ENCODE measurements at places on chromosomes 3 and 15.

GRCh38 chr3:38047896-38048295, 8.9 kb downstream of the DLEC1 start:
- no peak for DNase-seq

DNA sequence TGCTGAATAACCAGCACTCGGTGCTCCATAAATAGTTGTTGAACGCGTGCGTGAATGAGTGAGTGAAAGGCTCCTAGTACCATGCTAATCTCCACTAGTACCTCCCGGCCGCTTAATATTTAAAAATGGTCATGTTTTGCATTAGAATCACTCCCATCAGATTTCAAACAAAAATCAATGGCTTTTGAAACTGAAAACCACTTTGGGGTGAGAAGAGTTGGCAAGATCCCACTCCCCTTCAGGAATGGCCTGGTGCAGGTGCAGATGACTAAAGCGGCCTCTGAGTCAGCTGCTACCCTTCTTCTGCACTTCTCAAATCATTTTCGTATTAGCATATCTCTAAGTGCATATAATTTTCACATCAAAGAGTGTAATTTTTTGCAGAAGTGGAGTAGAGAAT, 425.3 kb upstream of the PROK2 start:
- DNase-seq = no peak

DNA sequence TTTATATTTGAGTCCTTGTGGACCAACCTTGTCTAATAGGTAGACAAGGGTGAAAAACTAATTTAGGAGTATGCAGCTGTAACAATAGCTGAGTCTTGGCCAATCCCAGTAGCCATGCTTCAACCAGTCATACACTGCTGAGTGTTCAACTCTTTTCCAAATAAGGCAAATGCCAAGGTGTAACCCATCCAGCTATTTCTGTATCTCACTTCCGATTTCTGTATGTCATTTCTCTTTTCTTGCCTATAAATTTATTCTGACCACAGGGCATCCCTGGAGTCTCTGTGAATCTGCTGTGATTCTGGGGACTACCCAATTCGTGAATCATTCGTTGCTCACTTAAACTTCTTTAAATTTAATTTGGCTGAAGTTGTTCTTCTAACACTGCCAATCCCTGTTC, 93.2 kb downstream of the MAGI1 start:
- DNase-seq = no peak

DNA sequence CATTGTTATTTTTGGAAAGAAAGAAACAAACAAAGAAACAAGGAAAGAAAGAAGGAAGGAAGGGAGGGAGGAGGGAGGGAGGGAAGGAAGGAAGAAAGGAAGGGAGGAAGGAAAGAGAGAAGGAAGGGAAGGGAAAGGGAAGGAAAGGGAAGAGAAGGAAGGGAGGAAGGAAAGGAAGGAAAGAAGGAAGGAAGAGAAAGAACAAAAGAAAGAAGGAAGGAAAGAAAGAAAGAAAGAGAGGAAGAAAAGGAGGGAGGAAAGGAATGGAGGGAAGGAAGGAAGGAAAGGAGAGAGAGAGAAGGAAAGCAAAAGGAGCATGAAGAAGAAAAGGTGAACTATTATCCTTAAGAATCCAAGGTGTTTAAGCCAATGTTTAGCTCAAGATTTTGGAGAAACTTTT, 262.7 kb upstream of the STT3B start:
- DNase-seq = no peak

DNA sequence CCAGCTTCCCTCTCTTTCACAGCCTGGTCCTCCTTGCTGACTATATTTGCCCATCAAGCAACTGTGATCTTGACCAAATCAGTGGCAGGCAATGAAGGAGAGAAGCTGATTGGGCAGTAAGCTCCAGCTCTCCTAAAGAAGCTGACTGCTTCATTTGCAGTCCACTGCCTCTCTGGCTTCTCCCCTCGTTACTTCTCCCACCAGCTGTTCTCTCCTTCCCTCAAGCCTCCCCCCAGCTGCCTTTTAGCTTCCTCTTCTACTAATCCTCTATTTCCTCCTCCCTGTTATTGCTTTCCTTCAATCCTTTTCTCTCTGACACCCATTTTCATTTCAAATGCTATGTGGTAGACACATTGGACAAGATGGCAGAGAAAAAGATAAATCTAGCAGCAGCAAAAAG, 474.7 kb upstream of the UBE2E2 start:
- DNase-seq = no peak

- no peak for DNase-seq
These were observed 177.2 kb downstream of the CBLB start for GRCh38 chr3:105691633-105692032.

GRCh38 chr15:60408463-60408981, 10.7 kb upstream of the ANXA2 start:
- no peak for DNase-seq

DNA sequence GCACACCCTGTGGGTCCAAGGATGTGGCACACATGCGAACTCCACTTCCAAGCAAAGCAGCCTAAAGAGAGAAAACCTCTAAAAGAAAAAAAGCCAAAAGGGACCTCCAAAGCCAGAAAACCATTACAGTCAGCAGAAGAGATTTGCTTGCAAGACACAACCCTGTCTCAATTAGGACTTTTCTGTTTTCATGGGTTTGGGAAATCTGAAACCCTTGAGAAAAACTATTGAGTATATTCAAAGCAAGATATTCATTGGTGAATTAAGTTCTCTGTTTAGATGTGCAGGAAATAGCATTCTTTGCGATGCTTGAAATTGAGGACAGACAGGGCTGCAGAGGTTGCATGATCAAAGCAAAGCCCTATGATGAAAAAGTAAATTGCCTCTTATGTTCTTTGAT, 10.2 kb upstream of the LDHAL6B start:
- no peak for DNase-seq

DNA sequence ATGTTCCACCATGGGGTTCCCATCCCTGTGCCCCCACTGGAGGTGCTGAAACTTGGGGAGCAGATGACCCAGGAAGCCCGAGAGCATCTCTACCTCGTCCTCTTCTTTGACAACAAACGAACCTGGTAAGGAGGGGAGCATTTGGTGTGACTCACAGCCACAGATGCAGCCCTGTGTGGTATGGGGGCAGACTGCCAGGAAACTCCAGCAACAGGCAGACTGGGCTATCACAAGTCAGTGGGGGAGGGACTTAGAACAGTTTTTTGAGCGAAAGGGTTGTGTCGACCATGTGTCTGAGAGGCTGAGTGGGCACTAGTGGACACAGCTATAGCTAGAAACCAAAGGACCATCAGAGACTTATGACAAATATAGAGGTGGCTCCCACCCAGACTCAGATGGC, 3.4 kb upstream of the OGG1 start:
- DNase-seq = no peak

- no peak for DNase-seq
These were observed 123.2 kb downstream of the MAGI1 start for GRCh38 chr3:65915477-65915876.

DNA sequence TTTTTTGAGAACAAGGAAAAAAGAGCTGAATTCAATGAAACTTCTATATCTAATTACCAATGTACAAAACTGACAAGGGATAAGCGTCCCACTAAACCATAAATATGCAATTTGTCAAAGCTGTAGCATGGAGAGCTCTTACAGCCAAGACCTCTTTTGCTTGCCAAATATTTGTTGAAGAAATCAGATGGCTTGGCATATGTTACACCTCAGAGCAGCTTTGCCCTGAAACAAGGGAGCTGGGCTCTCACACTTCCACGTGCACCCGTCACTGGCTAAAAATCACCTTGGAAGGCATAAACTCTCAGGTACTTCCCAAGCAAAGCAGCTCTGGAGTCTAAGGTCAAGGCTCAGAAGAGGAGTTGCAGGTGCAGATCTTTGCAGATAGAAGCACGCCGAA, 324.7 kb upstream of the SLCO3A1 start:
- no peak for DNase-seq

GRCh38 chr3:114111060-114111770, 54.7 kb downstream of the QTRT2 start:
- no peak for DNase-seq

GRCh38 chr3:100880072-100880471, 113.1 kb downstream of the ABI3BP start:
- no peak for DNase-seq

DNA sequence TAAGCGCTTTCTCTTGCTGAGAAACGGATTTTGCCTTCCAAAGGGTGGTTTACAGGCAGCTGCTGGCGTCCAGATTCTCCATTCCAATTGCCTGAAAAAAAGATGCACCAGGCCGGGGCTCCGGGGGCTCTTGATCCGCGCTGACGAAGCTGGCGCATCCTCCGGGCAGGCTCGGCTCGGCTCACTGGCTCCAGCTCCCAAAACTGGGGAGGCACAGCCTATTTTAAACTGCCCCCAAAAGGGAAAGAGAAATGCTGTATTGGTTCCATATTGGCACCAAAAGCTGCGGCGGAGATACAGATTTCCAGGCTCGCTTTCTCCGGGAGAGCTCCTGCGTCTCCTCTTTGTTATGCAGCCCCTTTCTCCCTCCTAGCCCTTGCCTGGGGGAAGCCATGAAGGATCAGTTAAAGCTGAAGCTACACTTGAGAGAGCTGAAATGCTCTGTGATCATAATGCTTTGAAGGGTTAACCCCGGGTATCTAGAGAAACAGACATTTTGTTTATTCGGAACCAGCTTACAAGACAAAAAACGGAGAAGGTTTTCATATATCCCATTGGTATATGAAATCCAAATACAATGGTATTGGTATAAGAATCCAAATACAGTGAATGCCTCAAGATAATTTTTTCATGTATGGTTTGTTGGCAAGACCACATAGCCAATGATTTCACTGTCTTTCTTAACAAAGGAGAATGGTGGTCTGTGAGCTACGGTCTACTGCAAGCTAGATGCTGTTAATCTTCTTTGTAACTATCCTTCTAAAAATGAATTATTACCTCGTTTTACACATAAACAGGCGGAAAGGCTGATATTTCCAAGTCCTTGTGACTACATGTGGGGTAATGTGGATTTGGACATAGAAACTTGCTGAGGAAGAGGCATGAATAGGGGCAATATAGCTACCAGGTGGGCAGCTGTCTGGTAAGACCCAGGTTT, 693 bp downstream of the CD200 start:
- DNase-seq = no peak

DNA sequence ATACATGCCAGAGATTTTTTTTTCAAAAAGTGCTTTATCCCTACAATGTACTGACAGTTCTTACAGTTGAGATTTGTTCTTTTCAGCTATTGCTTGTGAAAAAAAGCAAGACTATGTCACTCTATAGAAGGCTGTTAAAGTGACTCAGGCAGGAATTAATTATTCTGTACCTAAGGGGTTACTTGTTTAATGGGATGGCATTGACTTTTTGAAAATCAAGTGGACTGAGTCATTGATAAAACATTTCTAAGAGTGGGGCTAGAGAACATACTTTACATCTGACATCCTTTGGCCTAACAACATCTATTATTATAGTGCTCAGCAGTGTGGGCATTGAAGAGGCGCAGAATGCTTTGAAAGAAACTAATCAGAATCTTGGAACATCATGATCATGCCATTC, 34.3 kb downstream of the INTS14 start:
- DNase-seq = no peak

GRCh38 chr3:4583416-4583815, 90.3 kb downstream of the ITPR1 start:
- DNase-seq = no peak

DNA sequence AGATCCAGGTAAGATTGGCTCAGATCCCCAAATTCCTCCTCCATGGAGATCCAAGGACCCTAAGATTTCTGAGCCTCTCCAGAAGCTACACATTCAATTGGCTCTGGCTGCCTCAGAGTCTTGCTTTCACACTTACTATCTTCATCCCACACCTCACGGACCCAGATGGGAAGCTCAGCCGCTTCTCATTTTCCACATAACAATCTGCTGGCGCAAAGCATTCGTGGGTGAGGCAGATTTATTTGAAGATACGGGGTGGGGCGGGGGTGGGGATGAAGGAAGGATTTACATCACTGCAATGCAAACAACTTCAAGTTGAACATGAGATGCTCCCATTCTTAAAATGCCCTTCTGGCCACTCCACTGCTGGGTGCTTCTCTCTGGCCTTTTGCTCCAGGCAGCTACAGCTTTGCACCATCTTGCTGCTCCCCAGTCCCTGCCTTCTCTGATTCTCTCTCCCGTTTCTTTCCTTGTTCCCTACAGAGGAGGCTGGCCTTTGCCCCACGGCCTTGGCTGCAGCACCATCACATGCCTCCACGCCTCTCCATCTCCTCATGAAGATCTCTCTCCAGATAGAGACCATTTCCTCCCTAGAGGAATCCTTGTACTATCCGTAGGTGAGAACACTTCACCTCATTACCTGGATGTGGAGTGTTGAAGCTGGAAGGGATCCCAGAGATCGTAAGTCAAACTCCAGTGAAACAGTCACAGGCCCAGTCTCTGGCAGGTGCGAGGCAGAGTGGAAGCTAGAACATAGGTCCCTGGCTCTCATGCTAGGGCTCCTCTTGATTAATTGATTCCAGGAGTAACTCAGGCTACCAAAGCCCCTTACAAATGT, 175.9 kb downstream of the RPLP1 start:
- DNase-seq = no peak

DNA sequence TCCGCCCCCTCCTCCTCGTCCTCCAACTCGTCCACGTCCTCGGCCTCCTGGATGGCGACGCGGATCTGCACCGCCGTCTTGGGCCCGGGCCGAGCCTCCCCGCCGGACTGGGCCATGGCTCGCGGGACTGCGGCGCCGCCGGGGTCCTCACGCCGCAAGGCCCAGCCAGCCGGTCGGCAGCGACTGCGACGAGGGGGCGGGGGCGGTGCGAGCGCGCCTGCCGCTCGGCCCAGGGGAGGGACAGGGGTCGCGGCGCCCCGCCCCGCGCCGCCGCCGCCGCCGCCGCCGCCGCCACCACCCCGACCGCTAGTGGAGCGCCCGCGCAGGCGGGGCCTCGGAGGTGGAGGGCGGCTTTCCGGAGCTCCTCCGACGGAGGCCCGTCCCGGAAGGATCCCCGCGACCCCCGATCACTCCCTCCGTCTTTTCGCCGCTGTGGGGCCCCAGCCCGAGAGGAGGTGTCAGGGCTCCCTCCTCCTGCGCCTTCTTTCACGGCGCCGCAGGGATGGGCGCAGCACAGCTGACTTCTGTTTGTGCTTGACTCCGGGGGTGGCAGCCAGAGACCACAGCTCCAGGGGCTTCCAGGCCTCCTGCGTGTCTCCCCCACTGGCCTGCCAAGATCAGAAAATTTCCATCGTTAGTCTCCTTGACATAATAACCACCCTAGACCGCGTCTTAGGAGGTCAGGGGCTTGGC, at the start of gene LARP6:
LARP6 (minus strand) TSS at position 185 of the 693 bp plus-strand sequence; CDS start at position 116, 69 bp downstream.
- DNase-seq = no peak

GRCh38 chr3:154244644-154245043, 79.6 kb downstream of the DHX36 start:
- no peak for DNase-seq

DNA sequence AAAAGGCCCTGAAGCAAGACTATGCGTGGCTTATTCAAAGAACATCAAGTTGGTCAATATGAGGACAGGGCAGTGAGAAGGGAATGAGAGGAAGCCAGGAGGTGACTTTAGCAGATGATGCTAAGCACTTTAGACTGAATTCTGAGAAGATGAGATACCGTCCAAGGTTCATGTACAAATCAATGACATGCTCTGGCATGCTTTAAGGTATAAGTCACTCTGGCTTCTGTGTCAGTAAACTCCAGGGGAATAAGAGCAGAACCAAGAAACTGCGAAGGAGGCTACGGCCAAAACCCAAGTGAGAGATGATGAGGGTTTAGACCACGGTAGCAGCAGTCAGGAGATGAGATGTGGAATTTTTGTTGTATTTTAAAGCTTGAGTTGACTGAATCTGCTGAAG, 8.9 kb upstream of the CCDC50 start:
- DNase-seq = no peak

Data from stimulated activated CD4-positive, alpha-beta T cell treated with anti-CD3 and anti-CD28 coated beads, TNF-alpha, amount 100 ng/mL, for 1 hour (primary cell).